ENCODE measurements at places on chromosomes 2 and 18.

- peak; percentile 87 for ATAC-seq
Observed at GRCh38 chr2:161199912-161200701, 39.9 kb downstream of the TANK start.

GRCh38 chr18:62683935-62684334, 31.4 kb upstream of the PHLPP1 start:
- no peak for ATAC-seq

DNA sequence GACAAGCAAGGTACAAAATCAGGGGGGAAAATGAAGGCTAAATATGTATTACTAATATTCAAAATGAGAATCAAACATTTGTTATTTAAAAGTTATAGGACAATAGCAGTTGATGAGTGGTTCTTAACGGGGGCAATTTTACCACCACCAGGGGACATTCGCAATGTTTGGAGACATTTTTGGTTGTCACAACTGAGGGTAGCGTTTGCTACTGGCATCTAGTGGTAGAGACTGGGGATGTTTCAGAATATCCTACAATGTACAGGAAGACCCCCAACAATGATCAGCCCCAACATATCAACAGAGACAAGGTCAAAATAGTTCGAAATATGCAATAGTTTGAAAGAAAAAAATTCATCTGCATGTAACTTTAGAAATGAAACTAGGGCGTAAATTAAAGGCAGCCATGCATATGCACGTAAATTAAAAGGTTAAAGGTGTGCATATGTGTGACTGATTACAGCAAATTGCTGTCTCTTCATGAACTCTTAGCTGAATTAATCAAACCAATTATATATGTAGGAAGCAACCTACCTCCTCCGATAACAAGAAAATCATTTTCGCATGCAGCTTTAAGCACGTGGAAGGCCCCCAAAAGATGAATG, 61.2 kb upstream of the CUL3 start:
- no peak for ATAC-seq

DNA sequence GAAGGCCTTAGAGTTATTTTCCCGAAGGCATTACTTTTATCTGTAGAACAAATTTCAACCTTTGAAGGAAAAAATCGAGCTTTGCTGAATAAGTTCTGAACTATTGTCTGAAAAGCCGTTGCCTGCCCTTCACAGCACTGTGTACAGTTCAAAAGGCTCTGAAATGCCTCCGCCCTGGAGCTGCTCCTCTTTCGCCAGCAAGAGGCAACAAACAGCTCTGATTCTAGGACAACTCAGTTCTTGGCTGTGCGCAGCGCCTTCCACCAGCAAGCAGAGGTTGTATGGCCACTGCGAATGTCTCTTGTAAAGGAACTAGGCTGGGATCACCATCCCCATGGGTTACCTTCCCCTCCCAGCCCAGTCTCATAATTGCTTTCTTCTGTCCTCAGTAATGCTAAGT, 308.5 kb downstream of the GBX2 start:
- no peak for ATAC-seq

DNA sequence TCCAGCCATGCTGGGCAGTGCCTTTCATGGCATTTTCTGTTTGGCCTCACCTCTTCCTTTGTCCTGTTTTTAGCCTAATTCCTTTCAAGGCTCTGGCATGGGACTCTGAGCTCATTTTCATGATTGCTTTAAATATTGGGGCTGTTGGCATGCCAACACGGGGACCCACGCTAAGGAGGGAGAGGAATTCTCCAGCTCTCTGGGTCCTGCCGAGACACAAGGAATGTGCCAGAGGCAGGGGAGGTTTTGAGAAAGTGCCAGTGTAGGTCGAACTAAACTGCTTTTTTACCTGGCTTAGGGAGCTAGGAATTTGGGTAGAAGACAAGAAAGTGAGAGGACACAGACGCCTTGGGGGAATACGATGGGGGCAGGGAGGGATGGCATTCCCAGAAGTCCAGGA, 42.3 kb downstream of the RPL37A start:
- no peak for ATAC-seq

GRCh38 chr2:176188774-176189680, 559 bp downstream of the HOXD1 start:
- ATAC-seq, result no peak

GRCh38 chr2:17476830-17477229, 41.4 kb downstream of the RAD51AP2 start:
- ATAC-seq, result no peak

GRCh38 chr2:189519631-189520387, 60.8 kb downstream of the SLC40A1 start:
- ATAC-seq, result no peak

GRCh38 chr2:47651296-47651695, 131.6 kb upstream of the MSH6 start:
- ATAC-seq, result no peak

DNA sequence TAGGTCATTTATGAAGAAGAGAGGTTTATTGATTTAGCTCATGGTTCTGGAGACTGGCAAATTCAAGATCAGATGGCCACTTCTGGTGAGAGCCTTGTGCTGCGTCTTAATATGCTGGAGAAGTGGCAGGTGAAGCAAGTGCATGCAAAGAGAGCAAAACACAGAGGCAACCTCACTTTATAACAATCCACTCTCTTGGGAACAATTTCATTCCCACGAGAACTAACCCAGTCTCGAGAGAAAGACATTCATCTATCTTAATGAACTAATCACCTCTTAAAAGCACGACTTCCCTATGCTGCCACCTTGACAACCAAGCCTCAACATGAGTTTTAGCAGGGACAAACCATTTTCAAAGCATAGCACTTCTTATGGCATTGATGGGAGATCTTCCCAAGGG, 186.5 kb upstream of the RASGRP3 start:
- ATAC-seq, result no peak

DNA sequence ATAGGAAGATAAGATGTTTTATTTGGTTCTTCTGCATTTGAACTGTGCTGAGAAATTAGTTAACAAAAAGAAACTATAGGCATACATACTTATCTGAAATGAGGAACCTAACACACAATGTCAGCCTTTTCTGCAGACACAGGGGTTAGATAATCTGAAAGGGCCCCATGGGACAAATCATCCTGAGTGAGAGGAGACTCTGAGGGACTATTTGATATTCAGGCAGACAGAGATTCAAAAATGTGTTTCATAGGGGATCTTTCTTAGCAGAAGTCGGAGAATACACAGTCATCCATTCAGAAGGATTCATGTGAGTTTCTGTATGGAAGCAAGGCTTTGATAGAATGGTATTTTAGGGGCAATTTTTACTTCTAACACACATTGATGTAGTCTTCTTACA, 79.1 kb downstream of the NCKAP5 start:
- no peak for ATAC-seq

GRCh38 chr2:191797942-191798876, 48.7 kb downstream of the CAVIN2 start:
- no peak for ATAC-seq

DNA sequence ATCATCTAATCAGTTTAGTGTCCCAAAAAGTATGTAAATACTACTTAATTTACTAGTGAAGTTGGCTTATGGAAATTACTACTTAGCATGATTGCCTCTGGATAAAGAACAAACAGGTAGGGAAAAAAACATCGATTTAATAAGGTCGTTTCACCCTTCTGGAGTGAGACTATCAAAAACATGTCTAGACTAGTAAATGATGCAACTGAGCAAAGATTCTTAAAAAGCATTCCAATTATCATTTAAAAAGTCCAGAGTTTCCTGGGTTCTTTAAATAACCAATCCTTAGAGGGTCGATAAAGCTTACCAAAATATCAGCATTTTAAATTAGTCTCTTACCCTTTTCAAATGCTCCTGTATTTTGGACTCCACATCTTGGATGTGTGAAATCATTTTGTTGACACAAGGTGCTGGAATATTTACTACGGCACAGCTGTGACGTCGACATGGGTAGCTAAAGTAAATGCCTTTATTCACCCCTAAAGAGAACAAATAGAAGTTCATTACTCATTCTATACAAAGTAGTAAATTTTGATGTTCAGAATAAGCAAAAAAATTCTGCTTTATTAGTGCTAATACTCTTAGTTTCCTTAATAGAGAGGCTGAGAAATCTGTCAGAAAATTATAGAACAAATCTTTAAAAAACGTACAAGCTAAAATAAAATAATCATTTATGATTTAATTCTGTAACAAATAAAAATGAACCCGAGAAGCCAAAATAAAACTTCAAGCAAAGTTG, 70.6 kb downstream of the CCDC178 start:
- no peak for ATAC-seq

- ATAC-seq, result no peak
Observed at GRCh38 chr18:54636217-54636616, 45.2 kb downstream of the DYNAP start.

GRCh38 chr2:47906157-47907038, at the start of gene FBXO11:
TSS of gene FBXO11 (minus strand) at chr2:47906498. CDS start at chr2:47905720, 778 bp downstream.
- ATAC-seq, result peak; percentile 90

GRCh38 chr18:12766986-12767433, 64.2 kb downstream of the PSMG2 start:
- ATAC-seq, result no peak

GRCh38 chr2:101777337-101777736, 79.8 kb downstream of the MAP4K4 start:
- no peak for ATAC-seq

DNA sequence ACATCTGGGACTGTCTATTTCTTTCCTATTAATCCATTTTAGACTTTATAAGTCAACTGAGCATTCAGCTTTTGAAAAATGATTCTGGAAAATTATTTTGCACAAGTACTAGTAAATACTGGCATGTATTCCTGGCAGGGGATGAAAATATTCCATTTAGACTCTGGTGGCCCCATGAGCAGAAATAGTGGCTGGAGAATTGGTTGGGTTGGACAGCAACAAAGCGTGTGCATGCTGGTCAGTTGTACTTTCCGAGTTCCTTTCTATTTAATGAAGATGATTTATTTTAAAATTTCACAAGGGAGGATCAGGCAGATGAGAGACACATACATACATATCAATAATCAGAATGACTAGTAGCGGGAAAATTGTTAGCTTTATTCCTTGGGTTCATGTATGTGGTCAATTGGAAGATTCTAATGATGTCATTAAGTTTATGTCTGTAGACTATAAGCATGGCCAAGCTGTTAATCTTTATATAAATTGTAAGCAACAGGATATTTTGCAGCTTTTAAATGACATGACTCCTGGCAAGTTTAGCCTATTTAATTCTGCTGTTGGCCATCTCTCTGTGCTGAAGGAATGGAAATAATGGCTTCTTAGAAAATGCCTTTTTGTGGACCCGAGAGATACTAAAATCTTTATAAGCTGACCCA, 541.6 kb downstream of the SLC4A3 start:
- no peak for ATAC-seq

DNA sequence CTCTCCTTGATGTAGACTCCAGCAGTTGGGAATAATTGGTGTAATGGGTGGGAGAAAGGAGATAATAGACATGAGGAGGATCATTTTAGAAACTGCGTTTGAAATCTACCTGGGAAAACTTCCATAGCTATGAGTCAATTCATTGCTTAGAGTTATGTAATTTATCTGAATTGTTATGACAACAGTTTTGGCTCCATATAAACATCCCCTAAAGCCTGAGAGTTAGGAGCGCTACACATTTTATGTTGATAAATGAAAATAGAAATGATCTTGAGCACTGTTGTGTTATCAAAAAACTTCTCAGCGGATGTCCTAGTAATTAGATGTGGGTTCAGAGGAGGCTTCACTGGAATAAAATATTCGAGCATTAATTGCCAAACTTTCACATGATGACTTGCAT, 573.4 kb downstream of the TSN start:
- no peak for ATAC-seq

DNA sequence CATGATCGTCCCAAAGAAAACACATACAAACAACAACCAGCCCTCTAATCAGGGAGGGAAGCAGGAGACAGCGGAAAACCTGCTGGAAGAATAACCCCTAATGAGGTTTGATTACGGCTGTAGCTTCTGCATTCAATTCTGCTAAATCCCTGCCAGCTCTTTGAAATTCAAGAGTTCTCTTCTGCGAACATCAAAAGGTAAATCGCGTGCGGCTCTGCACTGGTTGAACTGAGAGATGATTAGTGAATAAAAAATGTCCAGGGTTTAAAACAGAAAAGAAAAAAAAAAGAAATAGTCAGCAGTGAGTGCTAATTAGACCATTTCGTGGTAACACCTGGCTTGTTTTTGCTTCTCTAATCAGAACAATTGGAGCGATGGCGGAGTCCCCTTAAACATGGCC, 153.0 kb upstream of the CAPN13 start:
- ATAC-seq, result no peak

- no peak for ATAC-seq
Observed at GRCh38 chr2:132403146-132403545, 13.5 kb upstream of the GPR39 start.

GRCh38 chr2:67948506-67948905, 114.3 kb downstream of the C1D start:
- no peak for ATAC-seq

- no peak for ATAC-seq
Observed at GRCh38 chr2:8729939-8730338, 48.1 kb downstream of the ID2 start.

- no peak for ATAC-seq
Observed at GRCh38 chr2:233761040-233761769, 1.1 kb downstream of the UGT1A1 start.

- ATAC-seq, result no peak
Observed at GRCh38 chr2:55087501-55087900, 37.2 kb upstream of the RTN4 start.

DNA sequence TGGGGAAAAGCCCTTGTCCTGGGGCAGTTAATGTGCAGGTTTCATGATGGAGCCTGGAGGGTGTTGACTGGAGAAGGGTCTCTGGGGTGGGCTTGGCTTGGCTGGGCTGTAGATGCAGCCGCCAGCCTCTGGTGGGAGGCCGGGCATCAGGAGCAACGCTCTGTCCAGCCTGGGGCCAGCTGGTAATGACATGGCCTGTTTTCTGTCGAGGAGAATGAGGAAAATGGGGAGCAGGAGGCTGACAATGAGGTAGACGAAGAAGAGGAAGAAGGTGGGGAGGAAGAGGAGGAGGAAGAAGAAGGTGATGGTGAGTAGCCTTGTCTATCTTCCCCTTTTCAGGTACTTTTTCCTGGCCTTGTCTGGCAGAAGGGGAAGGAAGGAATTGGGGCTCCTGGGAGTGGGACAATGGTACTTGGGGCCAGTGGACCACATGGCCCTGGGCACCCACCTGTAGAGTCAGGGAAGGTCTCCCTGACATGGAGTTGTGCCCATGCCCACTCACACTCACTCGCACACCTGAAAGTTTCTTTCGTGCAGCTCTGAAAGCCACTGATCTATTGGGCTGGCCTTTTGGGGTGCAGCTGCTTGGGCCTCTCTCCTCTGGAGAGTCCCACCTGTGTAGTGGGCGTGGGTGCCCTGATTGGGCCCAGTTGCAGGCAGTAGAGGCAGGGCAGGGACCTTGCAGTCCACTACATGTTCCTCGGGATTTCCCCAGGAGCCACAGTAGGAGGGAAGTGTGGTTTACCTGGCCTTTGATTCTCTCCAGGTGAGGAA, 3.5 kb downstream of the PTMA start:
- ATAC-seq, result no peak

GRCh38 chr2:46091004-46091403, 206.2 kb upstream of the EPAS1 start:
- ATAC-seq, result no peak

Data from activated CD4-positive, CD25-positive, alpha-beta regulatory T cell treated with anti-CD3 and anti-CD28 coated beads, Interleukin-2, amount 50 U/mL, for 24 hours (primary cell).